SJSA1 (cell line): ENCODE measurements at places on chromosomes 1 and 21.
A peak's percentile ranks its signal among the peaks of the same experiment; 100 is the strongest.

DNA sequence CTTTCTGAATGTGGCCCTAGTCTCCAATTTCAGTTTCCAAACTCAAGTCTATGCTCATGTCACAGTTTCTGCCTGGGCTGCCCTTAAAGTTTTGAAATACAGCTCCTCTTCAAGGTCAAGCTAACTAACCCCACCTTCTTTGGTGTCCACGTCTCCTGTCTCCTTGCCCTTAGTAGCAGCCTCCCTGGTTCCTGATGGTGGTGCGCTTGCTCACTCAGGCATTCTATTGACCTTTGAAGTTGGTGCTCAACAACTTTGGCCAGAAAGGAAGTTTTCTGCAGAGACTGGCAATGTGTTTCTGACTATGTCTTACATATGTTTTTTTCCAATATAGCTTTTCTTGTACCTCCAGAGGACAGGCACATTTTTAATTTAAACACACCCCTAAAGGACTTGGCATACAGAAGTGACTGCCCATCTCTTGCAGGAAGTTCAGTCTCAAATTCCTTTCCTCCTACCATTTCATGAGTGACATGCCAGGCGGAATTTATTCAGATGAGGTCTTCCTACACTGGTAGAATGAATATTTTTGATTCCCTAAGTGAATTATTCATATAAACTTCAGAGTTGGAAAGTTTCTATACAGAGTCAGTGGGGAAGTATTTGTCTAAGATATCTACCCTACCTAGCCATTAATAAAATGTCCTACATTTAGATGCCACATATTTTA, 364.3 kb upstream of the USP24 start:
- DNase-seq: no peak

- DNase-seq: no peak
Observed at GRCh38 chr1:212346601-212347000, 61.4 kb downstream of the PPP2R5A start.

DNA sequence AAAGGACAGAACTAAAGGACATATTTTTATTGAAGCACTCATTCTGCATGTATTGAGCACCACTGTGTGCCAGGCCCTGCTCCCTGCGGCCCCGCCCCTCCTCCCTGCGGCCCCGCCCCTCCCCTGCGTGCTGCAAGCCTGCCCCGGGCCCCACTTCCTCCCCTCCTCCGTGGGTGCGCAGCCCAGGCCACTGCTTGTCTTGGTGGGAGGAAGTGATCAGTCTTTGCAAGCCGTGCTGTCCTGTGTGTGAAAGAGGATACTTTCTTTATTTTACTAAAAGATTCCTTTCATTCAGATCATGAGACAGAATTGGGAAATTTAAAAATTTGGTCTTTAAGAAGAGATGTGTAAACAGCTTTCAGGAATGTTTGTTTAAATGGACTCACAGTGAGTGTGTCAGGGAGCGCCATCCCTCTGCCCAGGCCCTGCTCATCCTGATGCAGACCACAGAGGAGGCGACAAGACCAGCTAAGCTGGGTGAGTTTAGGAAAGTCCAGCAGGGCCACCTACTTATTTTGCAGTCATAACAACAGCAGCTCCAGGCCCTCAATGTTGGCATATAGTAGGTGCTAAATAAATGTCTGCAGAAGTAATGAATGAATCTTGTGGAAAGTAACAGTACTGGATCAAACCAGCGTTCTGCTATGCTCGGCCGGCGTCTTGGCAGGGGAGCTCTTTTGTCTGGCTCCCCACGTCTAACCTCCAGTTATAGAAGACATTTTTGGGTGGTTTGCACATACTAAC, 88.3 kb upstream of the SELENON start:
- DNase-seq: peak; percentile 60

GRCh38 chr1:101849356-101849755, 147.4 kb downstream of the OLFM3 start:
- no peak for DNase-seq

DNA sequence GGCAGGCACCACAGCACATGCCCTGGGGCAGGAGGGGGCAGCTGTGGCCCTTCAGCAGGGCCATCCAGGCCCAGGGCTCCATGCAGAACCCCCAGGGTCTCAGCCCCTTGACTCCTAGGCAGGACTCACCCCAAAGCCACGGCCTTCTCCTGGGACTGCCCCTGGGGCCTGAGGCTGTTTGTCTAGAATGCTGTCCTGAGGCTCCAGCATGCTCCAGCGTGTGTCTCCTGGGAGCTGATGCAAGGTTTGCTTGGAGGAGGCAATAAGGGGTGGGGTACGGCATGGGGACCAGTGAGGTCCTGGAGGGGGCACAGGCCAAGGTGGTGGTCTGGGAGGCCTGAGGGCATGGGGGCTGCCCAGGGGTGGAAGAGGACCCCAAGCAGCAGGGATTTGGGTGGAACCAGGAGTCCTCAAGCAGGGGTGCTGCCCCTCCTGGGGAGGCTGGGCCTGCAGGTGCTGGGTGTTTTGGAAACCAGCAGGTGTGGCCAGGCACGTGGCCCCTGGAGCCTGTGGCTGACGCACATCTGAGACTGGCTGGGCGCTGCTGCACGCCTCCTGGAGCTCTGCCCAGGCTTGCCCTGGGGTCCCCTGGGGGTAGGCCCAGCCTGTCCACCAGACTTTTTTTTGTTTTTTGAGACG, 7.8 kb upstream of the CALML6 start:
- DNase-seq: no peak

- DNase-seq: peak; percentile 72
Observed at GRCh38 chr1:39130325-39130724, 74.2 kb upstream of the MACF1 start.

GRCh38 chr21:42198929-42199867, 19.7 kb upstream of the ABCG1 start:
- DNase-seq: peak; percentile 42

DNA sequence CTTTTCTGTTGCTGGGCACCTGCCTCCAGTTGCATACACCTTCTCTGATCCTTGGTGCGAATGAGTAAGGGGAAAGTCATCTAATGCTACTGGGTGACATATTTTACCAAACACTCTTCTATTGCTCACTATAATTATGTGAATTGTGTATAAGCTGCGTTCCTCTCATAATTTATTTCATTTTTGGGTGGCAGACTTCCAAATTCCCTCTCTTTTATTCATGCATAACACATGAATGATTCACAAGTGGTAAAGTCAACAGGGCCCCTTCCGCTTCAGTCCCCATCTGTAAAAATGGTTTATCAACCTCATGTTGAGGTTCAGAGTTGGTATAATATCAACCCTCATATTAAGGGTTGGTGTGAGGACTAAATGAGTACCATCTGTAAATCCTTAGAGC, 3.2 kb upstream of the QSOX1 start:
- DNase-seq: no peak

DNA sequence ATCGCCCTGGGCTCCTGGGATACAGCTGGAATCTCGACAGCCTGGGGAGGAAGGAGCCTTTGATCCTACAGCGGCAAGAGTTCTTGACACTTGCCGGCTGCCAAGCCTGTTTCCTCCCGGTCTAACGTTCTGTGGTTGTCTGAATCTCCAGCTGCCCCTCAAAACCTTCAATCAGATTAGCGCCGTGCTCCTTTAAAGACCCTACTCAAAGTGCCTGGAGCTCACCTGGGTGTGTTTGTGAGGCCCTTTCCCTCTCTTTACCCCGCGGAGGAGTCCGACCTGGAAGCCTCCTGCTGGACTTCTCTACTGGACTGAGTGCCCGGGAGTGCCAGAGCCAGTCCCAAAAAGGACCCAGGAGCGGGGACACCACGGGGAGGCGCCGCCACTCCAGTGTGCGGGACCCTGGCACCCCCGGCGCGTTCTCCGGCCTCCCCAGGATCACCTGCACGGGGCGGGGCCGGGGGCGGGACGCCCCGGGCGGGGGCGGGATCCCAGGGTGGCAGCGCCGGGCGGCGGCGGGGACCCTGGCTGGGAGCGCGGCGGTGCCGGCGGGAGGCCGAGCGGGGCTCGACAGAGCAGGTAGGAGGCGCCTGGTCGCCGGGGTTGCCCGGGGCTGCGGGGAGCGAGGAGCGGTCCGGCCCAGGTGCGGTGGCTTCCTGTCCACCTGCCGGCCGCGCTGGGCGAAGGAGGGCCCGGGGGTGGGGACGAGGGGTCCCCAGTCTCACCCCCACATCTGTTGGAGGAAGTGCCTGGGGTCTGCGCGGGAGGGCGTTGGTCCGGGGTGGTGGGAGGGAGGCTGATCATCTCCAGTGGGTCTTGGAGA, at the start of gene NCMAP:
Gene NCMAP (plus strand): TSS at position 497 of the 823 bp plus-strand sequence. CDS start 39,344 bp downstream, outside the sequence.
- DNase-seq: no peak

DNA sequence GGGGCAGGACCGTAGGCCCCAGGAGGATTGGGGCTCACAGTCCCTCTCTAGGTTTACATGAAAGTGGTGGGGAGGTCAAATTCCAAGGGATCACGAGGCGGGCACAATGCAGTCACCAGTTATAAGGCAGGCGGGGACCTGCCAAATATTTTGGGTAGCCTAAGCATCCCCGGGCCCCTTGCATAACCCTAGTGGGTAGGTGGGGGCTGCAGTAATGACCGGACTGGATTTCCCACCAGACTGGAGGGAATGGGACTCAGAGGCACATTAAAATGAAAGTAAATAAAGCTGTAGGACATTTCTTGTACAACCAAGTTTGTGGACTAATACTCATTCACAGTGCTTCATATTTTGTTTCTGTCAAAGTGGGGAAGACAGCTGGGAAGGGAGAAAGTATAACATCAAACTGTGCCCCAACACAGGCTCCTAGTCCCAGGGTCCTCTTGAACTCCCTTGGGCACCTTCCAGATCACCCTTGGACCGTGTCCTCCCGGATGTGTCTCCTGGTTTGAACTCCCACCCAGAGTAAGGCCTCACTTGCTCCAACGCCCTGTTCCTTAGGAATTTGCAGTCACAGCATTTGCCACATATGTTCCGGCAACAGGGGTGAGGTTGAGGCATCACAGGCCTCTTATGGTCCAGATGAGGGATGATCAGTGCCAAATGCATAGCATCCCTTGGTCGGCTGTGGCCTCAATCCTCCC, 28.4 kb upstream of the KIAA0040 start:
- DNase-seq: no peak

- peak; percentile 34 for DNase-seq
Observed at GRCh38 chr1:30807318-30808066, 49.9 kb upstream of the LAPTM5 start.

DNA sequence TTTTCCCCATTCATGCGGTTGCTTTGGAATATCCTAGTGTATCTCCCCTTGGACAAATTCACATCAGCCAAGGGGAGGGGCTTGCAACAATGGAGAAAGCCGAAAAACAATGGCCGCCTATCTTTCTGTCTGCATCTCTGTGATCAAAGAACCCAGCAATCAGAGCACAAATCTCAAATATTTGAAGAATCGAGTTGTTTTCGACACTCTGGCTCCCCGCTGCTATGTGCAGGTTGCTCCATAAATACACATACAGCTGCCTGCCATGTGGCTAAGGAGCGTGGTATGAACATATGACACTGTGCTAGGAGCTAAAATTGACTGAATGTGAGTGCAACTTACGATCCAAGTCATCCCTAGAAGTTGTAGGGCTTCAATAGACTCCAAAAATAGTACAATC, 8.5 kb downstream of the CFHR4 start:
- DNase-seq: no peak

- no peak for DNase-seq
Observed at GRCh38 chr1:24465099-24465498, 37.5 kb upstream of the RCAN3 start.

- no peak for DNase-seq
Observed at GRCh38 chr1:81192647-81193642, 607.8 kb upstream of the ADGRL2 start.

GRCh38 chr1:28028873-28029654, 59.3 kb downstream of the EYA3 start:
- DNase-seq: no peak

DNA sequence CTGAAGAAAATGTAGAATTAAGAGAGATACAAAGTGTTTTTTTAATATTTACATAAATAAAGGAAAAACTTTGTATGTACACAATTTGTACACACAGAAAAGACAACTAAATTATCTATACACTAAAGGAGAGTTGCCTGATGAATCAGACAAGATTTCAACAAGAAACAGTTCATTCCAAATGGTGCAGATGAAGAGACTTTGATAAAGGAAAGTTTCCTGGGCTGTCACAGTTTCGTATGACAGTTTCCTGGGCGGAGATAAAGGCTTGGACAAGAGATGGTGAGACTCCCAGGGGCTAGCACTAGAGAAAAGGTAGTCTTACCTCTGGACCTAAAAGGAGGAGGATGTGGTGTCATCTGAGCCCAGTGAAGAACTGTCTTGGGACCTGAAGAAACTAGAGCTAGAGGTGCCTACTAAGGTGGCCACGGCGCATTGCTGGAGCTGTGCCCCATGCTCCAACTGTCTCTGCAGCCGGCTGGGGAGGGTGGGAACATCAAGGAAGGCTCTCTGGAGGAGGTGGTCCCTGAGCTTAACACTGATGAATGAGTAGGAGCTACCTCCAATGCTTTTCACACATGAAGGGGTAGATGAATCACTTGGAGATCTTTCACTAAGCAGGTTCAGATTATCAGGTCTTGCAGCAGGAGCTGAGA, 32.2 kb downstream of the ETS2 start:
- no peak for DNase-seq

- peak; percentile 57 for DNase-seq
Observed at GRCh38 chr1:220957233-220957605, 78.0 kb downstream of the HLX start.

GRCh38 chr1:39979654-39980053, 24.7 kb downstream of the MFSD2A start:
- no peak for DNase-seq

DNA sequence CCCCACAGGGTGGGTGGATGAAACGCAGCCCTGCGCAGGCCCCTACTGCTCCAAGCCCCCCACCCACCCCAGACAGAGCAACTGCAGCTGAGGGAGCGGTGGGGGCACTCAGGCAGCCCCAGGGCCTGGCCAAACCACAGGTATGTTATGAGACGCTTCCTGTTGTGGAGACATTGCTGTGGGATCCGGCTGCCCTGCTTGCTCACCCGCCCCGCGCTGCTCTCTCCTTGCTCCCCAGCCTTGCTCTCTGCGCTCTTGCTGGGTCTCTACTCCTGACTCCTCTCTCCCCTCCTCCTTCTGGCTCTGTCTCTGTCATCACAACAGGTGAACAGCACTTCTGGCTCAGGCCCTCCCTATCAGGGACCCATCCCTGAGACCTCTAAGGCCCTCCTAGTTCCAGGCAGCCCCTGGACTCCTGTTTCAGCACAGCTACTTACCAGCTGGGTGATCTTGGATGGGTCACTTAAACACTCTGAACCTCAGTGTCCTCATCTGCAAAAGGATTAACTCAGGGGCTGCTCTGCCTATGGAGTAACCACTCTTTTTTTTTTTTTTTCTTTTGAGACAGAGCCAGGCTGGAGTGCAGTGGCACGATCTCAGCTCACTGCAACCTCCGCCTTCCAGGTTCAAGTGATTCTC, 15.9 kb downstream of the COL8A2 start:
- peak; percentile 81 for DNase-seq
